Stimulated activated CD4-positive, alpha-beta T cell treated with anti-CD3 and anti-CD28 coated beads, TNF-alpha, amount 100 ng/mL, for 24 hours (primary cell): ENCODE measurements at places on chromosomes 12 and 14.

GRCh38 chr12:32595251-32595650 lies 83.8 kb upstream of the DNM1L start:
- no peak for DNase-seq

DNA sequence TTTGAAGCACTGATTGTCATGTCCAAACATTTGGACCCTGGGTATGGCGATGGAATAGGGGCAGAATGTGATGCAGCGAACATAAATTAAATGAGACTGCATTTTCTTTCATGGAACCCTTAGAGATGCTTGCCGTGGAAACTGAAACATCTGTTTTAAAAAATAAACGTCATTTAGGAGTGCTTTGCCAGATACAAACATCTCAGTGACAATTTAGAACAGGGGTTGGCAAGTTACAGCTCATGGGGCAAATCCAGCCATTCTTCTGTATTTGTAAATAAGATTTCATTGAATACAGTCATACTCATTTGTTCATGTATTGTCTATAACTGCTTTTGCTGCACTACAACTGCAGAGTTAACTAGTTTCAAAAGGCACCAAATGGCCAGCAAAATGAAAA lies 51.2 kb downstream of the SLC35F4 start:
- DNase-seq, result no peak

GRCh38 chr14:69460093-69460701 lies 24.3 kb upstream of the PLEKHD1 start:
- peak; percentile 8 for DNase-seq

- no peak for DNase-seq
Measured at GRCh38 chr14:71415404-71415690, 508.1 kb downstream of the PCNX1 start.

DNA sequence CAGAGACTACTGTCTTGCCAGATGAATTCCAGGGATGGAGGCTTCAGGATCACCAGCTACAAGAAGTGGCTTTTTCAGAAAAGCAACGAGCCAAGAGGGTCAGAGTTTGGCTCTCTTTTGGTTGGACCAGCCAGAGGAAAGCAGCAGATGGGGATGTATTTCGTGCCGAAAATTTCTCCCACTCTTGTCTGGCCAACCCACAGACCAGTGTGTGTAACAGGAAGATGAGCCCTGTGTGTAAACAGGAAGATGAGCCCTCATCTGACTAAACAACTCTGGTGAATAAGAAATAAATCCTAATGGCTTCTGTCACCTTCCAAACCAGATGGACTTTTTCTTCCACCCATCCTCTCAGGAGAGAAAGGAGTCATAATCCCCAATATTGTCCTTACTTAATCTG lies 13.1 kb downstream of the GPR68 start:
- DNase-seq, result no peak

- DNase-seq, result peak; percentile 46
Measured at GRCh38 chr14:65824285-65824977, 411.9 kb downstream of the FUT8 start.

DNA sequence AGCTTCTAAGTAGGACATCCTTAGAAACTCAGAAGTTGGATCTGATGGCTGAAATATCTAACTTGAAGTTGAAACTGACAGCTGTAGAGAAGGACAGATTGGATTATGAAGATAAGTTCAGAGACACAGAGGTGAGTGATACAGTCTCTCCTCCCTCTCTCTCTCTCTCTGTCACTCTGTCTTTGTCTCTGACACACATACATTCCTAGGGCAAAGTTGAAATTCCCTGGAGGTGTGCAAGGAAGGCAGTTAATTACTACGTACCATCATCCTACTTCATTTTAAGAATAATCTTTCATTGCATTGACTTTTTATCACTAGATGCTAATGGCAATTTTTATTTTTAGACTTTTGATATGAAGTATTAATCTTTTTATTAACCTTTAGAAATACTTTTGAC lies 46.2 kb upstream of the REP15 start:
- DNase-seq, result no peak

GRCh38 chr12:16562435-16562834 lies 43.5 kb downstream of the LMO3 start:
- no peak for DNase-seq

DNA sequence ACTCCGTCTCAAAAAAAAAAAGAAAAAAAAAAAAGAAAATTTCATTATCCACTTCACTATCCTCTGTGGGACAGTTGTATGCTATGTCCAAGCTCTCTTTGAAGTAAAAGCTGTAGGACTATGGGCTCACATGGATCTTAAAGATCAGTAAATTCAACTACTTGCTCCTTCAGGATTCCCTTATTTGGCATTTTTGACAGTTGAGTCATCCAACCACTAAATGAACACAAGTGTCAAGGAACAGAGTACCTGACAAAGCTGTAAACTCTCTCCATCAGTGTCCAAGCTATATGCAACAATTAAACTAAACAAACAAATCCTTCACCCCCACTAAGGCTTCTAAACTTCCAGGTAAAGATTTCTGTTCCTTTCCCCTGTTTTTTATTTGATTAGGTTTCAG lies 177.0 kb downstream of the CEP128 start:
- no peak for DNase-seq

- DNase-seq, result no peak
Measured at GRCh38 chr14:50354527-50354926, 42.2 kb downstream of the CDKL1 start.

GRCh38 chr14:80206351-80207080 lies 4.8 kb downstream of the DIO2 start:
- DNase-seq, result no peak

DNA sequence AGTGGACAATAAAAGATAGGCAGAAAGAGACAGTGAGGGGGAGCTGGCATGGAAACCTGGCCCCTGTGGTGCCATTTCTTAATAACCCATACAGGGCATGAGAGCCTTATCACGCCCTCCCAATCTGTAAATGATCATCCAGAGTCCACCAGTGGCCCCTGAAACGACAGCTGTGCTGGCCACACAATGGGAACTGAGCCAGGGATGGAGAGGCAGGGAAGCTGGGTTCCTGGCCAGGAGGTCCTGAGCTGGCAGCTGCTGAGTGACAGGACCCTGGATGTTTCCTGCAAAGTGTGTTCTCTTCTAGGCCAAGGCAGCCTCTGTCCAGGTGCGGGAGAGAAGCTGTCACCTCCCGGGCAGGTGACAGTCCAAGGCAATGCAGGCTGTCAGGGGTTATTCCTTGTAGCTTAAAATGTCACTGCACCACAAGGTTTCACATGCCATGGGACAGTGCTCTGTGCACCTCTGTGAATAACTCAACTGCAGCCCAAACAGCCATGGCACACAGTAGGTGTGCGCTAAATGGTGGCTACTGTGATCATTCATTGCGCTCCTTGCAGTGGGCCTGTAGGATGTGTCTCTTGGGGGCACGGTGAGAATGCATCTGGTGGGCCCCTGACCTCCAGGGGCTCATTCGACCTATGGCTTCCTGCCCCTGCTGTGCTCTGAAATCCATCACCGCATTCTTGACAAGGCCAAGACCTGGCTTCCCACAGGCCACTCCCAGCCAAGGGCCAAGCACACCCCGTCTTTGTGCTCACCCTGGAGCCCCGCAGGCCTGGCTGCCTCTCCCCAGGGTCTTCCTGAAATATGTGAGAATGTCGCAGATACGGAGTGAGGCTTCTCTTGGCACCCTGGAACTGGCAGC lies 46.3 kb upstream of the BCL11B start:
- no peak for DNase-seq

DNA sequence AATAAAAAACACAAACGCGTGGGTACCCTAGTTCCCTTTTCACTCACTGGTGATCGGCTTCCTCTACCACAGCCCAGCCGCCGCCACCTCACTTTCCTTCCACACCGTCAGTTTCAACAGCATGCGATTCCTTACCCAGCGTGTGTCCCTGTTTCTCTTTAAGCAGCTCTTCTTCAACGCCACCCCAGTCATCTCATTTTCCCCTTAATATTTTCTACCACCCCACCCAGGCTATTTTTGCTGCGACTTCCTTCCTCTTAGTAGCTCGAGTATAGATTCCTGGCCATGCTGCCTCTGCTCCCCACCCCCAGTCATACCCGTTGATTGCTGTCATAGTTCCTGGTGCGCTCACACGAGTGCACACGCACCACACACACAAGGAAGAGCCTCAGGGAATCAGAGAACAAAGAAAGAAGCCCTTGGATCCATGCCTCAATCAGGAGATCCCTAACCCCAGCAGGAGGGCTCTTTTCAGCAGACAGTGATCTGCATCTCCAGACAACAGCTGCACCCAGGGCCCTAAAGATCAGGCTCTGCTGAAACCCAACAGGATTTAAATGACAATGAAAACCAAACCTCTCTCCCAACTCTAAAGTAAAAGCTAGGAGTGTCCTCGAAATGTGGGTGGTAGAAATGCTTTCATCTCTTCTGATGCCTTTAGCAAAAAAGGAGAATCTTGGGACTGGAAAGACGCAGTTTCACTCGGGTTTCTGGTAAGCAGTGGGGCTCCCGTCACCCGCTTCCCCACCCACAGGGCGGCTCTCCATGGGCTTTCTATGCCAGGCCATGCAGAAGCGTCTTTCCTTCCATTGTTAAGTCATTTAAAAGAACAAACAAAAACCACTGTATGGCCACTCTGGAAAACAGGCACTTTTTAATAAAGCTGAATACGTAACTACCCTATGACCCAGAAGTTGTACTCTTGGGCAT lies 23.8 kb downstream of the VPS37B start:
- peak; percentile 43 for DNase-seq

GRCh38 chr14:74401504-74402241 lies 24.3 kb downstream of the SYNDIG1L start:
- peak; percentile 57 for DNase-seq

- DNase-seq, result no peak
Measured at GRCh38 chr14:68780358-68781160, 12.3 kb downstream of the ZFP36L1 start.

DNA sequence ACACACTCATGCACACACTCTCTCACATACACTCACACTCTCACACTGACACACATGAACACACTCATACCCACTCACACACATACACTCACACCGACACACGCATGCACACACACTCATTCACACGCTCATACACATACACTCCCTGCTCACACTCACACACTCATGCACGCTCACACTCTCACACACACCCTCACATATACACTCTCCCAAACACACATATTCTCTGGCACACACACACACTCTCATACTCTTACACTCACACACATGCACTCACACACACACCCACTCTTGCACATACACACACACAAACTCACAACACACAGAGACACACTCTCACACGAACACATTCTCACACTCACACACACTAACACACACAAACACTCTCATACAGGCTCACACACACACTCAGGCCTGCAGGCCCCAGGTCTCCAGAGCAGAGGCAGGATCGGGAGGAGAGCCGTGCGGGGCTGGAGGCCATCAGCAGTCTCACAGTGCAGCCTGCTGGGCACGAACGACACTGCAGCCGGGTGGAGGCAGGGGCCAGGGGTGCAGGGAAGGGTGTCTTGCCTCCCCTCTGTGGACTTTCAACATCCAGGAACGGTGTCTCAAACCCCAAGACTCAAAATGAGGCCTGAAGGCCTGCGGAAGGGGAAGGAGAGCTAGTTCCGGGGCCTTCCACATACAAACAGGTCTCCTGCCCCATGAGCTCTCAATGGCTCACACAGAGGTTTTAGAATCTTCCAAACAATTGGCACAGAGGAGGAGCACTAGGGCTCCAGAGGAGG lies 148.7 kb downstream of the ANO2 start:
- DNase-seq, result peak; percentile 12

DNA sequence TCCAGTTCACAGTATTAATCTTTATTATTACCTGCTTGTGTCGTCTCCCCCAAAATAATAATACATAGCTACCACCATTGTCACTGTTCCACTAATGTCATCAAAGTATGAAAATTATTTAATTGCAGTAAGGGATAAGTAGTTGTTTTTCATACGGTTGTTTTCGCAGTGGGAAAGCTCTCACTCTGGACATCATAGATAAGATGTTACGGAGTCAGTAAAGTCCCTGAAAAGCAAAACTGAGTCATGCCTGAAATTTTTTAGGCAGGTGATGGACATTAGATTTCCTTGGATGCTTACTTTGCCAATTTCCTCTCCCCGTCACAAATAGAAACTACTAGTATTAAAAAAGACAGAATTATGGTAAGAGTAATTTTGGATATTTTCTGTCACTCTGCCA lies 13.2 kb downstream of the PNP start:
- no peak for DNase-seq
